ENCODE measurements at places on chromosomes 1 and 21. TPM values are rescaled to one million over a fixed set of nuclear protein-coding genes. Genes with fewer than 3 reads are reported as not detected.

DNA sequence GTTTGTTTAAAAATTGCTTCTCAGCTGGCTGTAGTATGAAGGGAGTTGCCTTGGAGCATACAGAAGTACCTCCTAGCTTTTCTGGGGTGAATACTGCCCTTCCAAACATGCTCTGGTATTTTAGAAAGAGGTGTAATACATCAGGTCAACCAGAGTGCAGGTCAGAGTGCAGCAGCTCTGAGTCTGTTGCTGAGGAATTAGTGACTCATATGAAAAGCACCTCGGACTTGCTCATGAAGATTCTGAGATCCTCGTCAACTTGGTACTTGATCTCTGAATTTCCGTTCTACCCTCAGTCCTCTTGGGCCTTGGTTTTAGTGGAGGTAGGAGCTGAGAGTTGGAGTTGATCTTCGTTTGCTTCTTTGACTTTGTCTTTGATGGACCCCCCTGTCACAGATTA lies 67.3 kb downstream of the NOS1AP start:
- DNase-seq = no peak

DNA sequence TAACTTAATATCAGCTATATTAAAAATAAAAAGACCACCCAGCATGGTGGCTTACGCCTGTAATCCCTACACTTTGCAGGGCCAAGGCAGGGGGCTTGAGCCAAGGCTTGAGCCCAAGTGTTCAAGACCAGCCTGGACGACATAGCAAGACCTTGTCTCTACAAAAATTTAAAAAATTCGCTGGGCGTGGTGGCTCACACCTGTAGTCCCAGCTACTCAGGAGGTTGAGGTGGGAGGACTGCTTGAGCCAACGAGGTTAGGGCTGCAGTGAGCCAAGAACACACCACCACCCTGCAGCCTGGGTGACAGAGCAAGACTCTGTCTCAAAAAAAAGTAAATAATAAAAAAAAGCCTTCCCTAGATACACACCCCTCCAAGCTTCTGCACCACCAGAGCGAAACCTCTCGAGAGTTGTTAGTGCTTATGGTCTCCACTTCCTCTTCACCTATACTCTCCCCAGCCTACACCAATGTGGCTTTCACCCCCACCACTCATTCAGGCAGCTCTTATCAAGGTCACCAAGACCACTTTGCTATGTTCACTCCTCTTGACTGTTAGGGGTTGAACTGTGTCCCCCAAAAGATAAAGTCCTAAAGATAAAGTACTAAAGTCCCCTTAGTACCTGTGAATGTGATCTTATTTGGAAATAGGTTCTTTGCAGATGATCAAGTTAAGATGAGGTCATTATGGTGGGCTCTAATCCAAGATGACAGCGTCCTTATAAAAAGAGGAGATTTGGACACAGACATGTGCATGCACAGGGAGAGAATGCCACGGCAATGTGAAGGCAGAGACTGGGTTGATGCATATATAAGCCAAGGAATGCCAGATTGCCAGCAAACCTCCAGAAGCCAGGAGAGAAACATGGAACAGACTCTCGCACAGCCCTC lies 6.8 kb upstream of the PPP1R15B start:
- no peak for DNase-seq

DNA sequence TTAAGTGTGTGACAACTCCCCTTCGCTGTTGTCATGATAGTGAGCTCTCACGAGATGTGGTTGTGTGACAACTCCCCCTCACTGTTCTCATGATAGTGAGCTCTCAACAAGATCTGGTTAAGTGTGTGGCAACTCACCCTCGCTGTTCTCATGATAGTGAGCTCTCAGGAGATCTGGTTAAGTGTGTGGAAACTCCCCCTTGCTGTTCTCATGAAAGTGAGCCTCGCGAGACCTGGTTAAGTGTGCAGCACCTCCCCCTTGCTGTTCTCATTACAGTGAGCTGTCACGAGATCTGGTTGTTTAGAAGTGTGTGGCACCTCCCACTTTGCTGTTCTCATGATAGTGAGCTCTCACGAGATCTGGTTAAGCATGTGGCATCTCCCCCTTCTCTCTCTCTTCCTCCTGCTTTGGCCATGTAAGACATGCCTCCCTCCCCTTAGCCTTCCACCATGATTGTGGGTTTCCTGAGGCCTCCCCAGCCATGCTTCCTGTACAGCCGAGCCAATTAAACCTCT lies 25.1 kb upstream of the LSS start:
- DNase-seq = no peak

- no peak for DNase-seq
Observed at GRCh38 chr1:205312866-205313562, 8.5 kb downstream of the NUAK2 start.

GRCh38 chr21:25732091-25732760 lies 2.5 kb downstream of the ATP5PF start:
- no peak for DNase-seq

DNA sequence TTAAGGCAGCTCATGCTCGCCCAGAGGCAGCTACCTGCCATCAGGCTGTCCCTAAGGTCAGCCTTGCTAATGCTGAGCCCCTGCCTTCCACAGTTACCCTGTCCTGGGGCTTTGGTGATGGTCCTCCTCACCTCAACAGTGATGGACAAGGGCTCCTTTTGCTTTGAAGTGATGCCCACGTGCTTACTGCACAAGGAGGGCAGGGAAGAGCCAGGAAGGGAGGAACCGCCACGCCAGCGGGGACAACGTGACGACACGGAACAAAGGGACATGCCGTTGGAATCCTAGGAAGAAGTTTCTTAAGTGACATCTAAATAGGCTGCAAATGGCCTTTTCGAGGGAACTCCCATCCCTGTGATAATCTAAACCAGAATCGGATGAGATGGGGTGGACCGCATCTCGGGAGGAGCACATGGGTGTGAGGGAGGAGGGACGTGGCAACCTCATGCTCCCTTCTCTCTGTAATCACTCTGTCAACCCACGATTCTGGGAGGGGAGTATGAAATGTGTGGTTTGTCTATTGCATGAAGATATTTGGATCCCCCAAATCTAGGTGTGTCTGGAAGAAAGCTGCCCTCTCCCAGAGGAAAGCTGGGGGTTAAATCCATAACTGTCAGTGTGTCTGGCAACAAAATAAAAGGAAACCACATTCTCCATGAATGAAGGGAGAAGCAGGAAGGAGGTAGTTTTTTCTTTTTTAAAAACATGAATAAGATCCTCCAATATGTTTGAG lies 110.9 kb upstream of the IRF2BP2 start:
- DNase-seq = no peak

DNA sequence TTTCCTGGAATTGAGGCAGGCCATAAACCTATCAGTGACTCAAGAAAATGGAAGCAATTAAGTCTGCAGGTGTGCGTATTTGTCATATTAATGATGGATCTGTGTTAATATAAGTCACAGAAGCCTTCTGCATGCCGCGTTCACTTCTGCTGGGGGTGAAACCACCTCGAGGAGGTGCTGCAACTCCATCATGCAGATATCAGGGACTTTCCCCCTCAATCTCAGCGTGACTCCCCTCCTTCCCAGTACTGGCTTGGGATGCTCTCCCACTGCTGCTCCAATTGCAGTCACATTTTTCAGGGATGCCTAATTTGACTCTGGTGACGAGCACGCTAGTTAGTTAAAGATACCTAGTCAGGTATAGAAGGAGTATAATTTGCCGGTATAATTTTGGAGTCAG lies 87.5 kb downstream of the ASTN1 start:
- no peak for DNase-seq

DNA sequence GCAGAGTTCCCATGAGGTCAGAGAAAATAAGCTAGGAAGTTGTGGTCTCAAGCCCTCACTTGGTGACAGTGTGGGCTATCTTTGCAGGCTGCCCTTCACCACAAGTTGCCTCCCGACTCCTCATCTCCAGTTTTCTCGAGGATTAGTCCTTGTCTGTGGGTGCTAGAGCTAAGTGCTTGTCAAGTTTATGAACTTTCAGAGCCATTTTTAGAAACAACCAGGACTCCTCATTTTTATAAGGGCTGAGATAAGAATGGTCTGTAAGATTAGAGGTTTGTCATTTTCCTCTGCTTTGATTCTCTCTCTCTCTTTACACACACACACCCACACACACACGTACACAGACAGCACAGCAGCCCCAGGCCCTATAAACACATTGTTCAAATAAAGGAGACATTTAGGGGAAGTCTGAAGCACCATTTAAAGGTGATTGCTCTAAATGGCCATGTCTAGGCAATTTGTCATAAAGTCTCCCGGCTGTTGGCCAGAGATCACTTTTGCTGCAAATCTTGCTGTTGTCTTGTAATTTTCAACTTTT lies 127.2 kb downstream of the LACTBL1 start:
- no peak for DNase-seq

GRCh38 chr21:25637851-25638659 lies 1.0 kb upstream of the JAM2 start:
- DNase-seq = no peak

DNA sequence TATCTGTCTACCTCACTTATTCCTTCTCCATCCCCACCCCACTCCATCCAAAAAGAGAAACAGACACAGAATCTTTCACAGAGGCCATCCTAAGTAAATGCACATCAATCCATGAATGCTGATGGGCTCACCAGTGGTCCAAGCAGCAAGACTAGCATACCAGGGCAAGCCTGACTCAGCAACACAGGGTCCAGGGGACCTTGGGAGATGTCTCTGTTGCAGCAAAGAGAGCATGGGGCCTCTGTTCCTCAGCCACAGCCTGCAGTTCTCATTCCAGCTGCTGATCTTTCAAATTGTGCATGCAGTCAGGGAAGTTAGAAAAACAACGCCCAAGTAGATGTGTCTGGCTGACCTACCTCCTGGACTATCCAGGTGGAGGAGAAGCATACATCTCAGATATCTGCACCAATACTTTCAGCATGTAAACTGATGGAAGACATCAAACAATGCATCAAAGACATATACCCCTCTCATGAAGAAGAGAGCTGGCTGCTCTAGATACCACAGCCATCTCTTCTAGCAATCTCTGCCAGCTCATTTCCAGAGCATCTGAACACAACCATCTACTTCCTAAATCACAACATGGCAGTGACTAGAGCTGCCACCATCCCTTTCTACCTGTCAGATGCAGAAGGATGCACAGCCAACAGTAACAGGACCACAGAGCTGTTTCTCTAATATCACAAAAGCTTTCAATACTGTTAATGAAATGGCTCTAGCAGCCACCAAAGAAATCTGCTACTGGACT lies 54.5 kb downstream of the CD34 start:
- DNase-seq = no peak

DNA sequence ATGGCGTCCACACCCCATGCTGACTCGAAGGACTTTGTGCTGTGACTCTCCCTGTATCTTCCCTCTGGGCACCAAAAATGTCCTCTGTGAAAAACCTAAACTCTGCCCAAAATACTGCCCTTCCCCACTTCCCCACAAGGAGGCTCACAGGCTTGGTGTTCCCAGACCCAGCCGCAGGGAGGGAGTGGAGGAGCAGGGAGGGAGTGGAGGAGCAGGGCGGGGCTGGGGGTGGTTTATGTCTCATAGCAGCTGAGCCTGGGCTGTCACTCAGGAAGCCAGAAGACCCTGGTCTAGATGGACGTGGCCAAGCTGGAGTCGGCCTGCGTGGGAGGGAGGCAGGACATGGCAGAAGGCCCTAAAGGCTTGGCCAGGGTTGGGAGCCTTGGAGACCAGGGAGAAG lies 461.7 kb downstream of the PTPRU start:
- DNase-seq = no peak

DNA sequence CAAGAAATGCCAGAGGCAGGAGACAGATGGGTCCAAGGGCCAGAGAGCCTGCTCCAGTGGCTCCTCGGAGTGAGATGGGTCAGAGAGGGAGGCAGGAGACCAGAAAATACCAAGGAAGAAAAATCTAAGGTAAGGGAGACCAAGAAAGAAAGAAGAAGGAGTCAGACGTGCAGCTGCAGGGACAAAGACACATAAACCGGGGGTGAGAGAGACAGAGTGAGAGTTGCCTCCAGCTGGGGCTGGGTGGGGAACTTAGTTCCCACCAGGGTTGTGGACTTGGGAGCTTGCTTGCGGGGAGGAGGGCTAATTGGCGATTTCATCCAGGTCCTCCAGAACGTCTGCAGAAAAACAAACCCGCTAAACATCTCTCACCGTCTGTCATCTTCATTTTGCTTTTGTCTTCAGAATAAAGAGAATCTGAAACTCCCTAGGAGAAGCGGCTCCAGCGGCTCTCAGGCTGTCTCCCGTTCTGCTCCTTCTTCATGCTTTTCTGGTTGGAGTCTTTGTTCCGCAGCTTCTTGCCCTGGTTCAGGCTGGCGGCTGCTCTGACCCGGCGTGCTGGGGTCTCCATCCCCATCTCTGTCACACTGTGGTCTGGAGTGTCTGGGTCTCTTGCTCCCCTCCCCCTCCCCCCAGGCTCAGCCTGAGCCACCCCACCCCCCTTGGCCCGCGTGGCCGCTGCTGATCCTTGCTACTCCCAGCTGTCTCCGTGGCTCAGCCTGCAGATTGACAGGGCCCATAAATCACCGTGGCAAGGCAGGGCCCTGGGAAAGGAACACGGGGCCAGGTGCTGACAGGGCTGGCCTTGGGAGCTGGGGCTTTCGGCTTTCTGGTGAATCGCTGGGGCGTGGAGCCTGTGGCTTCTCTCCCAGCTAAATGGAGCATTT lies 66.6 kb downstream of the UBIAD1 start:
- DNase-seq = no peak

DNA sequence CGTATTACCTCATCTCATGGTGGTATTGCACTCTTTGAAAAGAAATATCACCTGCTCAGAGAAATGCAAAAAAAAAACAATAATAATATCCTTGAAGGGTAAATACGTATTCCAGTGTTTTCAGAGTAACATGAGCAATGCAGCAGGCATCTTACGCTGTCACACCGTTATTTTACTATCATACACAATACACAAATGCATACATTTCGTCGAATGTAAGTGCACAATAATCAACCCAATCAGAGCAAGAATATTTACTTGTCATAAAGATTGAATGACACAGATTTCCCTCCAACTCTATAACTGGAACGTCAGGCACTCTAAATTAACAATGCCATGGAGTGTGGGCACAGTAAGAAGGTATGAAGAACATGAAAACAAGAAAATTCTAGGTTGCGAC lies 1050.1 kb downstream of the PLA2G4A start:
- DNase-seq = no peak

DNA sequence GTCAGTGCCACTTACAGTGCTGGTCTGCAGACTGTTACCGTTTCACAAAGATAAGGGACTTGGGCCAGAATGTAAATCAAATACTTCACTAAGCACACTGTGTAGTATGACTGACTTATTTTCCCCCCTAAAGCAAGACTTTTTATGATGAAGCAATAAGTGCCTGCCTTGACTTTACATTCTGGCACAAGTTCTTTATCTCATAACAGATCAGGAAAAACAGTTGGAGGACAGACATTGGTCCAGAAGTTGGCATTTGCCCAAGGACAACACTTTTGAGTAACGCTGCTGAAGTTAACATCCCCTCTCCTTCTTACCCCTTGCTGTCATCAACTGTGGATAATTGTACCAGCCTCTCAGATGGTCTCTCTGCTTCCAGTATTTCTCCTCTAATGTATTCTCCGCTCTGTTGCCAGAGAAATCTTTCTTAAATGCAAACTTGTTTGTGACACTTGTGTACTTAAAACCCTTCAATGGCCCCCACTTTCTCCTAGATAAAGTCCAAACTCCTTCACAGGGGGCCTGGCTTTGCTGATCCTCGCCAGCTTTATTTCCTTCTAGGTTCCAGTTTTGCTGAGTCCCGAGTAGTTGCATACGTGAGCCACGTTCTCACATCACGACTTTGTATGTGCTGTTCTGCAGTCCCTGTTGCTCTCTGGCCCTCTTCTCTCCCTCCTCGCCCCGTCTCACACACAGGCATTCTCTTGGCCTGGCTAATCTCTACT lies 45.7 kb downstream of the S1PR1 start:
- no peak for DNase-seq

- DNase-seq = no peak
Observed at GRCh38 chr1:111778066-111778465, 22.4 kb downstream of the DDX20 start.

The GATAD2B gene
- polyA plus RNA-seq = 26.5 TPM

The CNKSR1 gene
- polyA plus RNA-seq = 9.0 TPM

The MAP1LC3C gene
- polyA plus RNA-seq = 1.3 TPM

The SEC22B gene
- polyA plus RNA-seq = 39.5 TPM

Measured in right renal cortex interstitium (tissue), 3 donors.